Activated CD4-positive, alpha-beta T cell treated with anti-CD3 and anti-CD28 coated beads for 4 hours (primary cell): ENCODE measurements at places on chromosomes 11 and 22.

- no peak for DNase-seq
Measured at GRCh38 chr11:68373815-68374501, 61.6 kb downstream of the LRP5 start.

GRCh38 chr22:35442471-35442870 is 42.5 kb downstream of the MCM5 start:
- no peak for DNase-seq

- no peak for DNase-seq
Measured at GRCh38 chr11:122076512-122077120, 39.4 kb downstream of the BLID start.

- no peak for DNase-seq
Measured at GRCh38 chr11:117589063-117589462, 208.0 kb downstream of the DSCAML1 start.

DNA sequence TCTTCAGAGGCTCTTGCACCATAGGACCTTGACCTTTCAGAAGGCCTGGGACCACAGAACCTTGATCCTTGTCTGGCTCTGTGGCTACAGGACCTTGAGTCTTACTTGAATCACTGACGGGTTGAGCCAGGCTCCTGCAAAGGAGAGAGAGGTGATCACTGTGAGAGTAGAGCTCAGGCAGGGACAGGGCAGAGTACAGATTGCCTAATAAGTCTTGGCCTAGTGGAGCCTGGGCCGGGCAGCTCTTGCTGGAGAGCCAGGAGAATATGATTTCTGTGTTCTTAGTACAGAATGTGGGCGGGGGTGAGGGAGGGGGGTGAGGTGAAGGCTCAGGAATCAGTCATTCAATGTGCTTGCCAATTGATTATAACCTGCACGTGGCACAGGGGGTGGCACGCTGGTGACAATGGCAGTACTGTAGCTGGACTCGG is 26.0 kb downstream of the SERPINH1 start:
- no peak for DNase-seq

DNA sequence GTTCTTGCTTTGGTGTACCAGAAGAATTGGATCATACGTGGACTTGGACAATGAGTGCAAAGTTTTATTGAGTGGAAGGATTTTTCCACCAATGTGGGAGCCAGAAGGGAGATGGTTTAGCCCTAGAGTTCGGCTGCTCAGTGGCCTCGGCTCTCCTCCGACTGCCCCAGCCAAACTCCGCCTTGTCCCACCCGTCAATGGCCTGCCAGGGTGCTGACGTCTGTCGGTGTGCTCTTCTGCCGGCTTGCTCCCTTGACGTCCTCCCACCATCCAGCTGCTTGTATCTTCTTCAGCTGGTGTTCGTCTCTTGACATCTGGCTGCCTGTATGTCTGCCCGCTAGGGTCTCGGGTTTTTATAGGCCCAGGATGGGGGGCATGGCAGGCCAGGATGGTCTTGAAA is 154.8 kb downstream of the APOL5 start:
- DNase-seq = no peak

GRCh38 chr11:131579932-131580387 is 209.5 kb downstream of the NTM start:
- no peak for DNase-seq

DNA sequence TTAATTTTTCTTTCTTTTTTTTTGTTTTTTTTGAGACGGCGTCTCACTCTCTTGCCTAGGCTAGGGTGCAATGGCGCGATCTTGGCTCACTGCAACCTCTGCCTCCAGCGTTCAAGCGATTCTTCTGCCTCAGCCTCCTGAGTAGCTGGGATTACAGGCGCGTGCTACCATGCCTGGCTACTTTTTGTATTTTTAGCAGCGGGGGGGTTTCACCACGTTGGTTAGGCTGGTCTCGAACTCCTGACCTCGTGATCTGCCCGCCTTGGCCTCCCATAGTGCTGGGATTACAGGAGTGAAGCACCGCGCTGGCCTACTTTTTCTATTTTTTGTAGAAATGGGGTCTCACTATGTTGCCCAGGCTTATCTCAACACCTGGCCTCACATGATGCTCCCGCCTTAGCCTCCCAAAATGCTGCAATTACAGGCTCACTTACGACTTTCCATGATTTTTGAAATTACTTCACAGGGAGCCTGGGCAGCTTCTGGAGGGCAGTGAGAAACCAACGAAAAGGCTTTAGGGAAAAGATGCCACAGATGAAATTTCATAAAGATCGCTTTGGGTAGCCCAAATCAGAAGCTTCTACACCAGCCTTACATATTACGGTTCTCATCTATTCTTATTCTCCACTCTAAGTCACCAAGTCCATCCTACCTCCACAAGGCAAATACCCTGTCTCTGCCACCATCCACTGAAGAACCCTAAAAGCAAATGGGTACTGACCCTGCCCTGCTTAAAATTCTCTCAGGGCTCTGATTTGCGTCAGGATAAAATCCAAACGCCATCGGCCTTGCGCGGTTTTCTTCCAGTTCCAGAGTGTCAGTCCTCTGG is 866 bp upstream of the RRM1 start:
- no peak for DNase-seq
